Activated T-cell treated with anti-CD3 and anti-CD28 coated beads for 48 hours (primary cell): ENCODE measurements at places on chromosomes 4 and X.

DNA sequence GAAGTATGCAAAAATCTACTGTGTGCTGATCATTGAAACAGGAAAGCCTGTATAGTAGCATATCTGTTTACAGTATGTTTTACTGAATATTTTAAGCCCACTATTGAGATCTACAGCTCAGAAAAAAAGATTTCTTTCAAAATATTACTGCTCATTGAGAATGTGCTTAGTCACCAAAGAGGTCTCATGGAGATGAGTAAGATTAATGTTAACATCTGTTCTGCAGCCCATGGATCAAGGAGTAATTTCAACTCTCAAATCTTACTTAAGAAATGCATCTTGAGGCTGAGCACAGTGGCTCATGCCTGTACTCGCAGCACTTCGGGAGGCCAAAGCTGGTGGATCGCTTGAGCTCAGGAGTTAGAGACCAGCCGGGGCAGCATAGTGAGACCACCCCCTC is 3.3 kb downstream of the RNF4 start:
- no peak for DNase-seq

GRCh38 chr4:19171832-19172231 is 1079.9 kb upstream of the SLIT2 start:
- no peak for DNase-seq

DNA sequence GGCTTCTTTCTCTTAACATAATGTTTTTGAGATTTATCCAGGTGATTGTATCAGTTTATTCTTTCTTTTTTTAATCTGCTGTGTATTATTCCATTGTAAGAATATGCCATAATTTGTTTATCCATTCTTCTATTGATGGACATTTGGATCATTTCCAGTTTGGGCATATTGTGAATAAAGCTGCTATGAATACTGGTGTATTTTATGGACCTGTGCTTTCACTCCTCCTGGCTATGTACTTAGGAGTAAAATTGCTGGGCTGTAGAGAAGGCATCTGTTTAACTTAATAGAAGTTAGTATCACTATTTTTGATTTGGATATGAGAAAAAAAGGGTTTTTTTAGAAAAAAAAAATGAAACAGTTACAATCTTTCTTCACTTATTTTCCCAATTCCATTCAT is 50.0 kb upstream of the FAM9C start:
- no peak for DNase-seq

- DNase-seq, result no peak
These were observed 9.2 kb upstream of the HPGD start for GRCh38 chr4:174531486-174531885.

DNA sequence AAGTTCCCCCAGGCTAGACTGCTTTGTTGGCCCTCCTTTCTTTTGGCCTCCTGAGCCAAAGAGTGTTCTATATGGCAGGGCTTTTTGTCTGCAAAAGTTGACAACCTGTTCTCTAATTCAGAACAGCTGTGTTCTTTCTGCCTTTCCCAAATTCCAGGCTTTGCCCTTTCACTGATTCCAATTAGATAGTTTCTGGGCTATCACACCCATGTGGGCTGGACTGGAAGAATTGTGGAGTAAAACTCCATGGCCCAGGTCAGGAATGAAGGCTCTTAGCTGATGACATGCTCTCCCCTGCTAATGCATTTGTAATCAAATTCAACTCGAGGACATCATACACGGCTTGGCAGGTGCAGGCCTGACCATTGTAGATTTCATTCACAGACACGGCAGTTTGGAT is 19.4 kb downstream of the BMP3 start:
- no peak for DNase-seq

DNA sequence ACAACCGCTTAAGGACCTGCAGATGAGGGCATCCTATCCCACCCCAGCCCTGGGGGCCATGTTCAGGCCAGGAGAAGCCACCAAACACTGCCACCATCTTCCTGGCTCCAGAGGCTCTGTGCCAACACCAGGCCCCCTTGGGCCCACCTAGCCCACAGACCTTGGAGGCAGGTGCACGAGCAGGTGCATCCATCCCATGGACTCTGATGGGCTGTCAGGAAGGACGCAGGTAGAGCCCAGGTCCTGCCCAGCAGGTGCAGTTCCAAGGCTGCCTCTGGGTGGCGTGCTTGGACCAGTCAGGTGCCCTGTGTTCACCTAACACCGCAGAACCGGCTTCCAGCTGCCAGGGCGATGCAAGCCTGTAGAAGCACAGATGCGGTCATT is 22.8 kb upstream of the PDE6B start:
- peak; percentile 73 for DNase-seq

DNA sequence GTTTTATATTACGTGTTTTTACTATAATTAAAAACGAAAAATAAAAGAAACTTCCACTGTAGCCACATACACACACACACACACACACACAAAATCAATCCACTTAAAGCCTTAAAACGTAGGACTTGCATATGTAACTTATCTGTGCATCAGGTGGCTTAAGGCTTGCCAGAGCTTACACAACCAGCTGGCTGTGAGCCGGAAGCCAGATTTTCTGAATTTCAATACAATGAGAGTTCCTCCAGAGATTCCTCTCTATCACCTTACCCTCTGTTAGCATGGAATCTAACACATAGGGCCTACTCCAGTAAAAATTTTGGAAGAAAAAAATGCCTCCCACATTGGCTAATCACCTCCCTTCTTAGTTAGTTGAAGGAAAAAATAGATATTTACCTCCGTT is 27.9 kb upstream of the SLITRK4 start:
- no peak for DNase-seq

DNA sequence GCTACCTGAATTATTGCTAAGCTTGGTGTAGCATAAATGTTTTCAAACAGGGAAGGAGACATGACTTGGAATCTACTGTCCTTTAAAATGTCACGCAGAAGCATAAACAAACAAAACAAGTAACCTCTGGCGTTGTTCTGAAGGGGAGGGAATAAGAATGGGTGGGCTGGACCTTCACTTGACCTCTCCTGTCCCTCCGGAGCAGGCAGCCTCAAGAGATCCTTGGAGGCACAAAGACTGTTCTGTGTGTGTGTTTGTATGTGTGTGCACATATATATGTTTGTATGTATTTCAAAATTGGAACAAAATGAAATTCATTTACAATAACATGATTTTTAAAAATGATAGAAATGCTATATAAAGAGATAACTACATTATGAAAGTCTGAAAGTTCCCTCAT is 91.3 kb upstream of the DCLK2 start:
- DNase-seq, result no peak

DNA sequence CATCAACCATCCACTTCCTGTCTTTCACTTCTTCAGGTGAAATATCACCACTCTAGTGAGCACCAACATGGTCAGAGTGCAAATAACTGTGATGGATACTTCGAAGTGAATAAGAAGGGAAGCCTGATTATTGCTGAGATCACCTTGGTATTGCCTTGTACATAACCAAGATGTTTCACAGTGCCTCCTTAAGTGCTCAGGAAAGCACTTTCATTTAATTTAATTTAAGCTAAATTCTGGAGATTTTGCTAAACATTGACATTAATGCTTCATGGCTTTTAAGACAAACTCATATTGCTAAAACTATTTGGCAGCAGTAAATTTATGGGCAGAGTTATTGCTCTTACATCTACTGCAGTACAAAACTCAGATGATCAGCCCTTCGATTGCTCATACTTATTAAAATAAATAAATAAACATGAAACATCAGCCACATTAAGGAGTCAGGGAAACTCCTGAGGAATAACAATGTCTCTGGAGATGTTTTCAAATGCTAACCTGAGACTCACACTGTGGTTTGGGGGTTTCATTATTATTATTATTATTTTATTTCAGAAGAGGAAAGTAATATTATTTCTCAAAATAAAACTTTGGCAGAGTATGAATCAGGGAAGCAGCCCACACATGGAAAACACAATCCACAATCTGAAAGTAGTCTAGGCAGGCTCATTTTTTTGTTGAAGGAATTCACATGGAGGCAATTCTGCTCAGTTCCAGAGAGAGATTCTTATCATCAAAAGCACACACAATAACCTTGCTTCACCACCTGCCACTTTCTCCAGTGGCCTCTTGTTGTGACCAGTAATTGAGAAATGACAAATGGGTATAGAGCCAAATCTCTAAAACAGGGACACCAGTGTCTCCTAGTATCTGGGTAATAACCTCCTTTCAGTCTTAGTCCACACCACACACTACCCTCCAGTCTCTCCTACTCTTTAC is 344.2 kb downstream of the MAPK10 start:
- no peak for DNase-seq

- DNase-seq, result no peak
These were observed 673.6 kb upstream of the TENM3 start for GRCh38 chr4:181569553-181569952.

GRCh38 chr4:17068891-17069290 is 170.4 kb upstream of the LDB2 start:
- DNase-seq, result no peak

GRCh38 chr4:148782284-148782683 is 340.1 kb upstream of the NR3C2 start:
- DNase-seq, result no peak

GRCh38 chrX:152641256-152641875 is 3.7 kb downstream of the GABRQ start:
- DNase-seq, result no peak

DNA sequence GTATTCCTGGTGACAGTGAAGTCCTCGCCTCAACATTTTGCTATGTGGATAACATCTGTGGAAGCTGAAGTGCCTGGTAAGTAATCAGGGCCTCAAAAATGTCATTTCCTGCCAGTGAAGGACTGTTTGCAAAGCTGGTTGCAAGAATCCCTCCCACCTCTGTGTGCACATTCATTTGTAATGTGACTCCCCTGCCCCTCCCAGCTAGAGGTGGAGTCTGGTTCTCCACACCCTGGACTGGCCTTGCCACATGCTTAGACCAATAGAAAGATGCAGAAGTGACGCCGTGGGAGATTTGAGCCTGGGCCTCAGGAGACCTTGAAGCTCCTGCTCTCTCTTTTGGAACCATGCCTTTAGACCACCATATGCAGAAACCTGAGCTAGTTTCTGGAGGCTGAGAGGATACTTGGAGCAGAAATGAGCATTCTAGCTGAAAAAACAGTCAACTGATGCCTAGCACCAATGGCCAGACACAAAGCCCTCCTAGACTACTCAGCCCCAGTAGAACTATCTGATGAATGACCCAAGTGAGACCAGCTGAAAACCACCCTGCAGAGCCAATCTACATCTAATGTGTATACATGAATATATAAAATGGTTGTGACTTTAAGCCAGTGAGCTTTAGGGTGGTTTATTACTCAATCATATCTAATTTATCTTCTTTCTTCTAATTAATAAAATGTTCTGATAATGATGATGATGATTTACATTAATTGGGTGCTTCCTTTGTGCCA is 47.8 kb upstream of the CRMP1 start:
- no peak for DNase-seq

- DNase-seq, result no peak
These were observed 436.0 kb upstream of the INTU start for GRCh38 chr4:127196655-127197352.

DNA sequence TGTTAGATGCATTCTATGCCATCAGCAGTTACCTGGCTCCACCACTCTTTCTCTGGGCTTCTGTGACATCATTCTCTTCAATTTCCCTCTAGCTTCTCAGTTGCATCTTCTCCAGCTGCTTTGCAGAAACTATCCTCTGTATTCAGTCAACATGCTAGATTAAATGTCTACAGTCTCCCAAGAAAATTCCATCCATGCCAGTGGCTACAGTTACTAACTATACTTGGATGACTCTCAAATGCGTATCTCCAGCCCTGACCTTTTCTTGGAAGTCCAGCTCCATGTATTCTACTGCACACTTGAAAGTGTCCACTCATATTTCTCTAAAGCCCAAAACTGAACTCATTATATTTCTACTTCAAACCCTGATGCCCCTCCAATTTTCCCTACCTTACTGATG is 232.3 kb upstream of the TENM3 start:
- DNase-seq, result no peak

DNA sequence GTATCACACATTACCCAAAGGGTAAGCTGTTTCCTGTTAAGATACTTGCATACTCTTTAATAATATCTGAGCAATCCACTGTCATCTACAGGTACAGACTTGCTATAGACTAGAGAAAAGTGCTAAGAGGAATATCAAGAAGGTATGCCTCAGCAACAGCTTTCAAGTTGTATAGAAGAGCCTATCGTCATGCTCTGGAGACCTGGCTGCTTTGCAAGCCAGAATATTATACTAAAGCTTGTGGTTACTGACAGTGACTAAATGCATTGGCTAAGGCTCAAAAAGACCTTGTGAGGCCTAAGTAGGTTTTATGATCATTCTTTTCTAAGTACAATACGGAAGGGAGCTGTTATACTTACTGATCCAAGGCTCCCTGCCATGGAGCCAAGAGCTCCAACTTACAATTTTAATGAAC is 11.3 kb downstream of the LAMP2 start:
- DNase-seq, result no peak

- no peak for DNase-seq
These were observed 30.9 kb downstream of the RAB33B start for GRCh38 chr4:139484783-139485311.

DNA sequence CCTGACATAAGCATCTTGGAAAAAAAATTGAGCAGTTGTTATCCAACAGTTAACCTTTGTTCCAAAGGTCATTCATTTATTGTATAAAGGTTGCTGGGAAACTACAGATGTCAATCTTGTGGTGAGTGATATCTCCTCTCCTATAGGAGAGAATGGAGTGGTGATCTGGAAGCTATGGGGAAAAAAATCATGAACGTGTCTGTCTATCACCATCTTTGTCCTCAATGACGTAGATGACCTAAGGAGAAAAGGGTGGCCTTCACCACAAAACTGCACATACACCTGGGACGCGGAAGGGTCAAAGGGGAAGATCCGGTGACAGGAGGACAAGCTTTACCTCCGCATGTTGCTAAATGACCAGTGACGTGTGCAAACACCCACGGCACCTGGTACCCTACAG is 27.3 kb downstream of the ASB5 start:
- no peak for DNase-seq

GRCh38 chr4:124745985-124746801 is 33.7 kb upstream of the ANKRD50 start:
- DNase-seq, result no peak

GRCh38 chr4:126986828-126987227 is 645.9 kb upstream of the INTU start:
- DNase-seq, result no peak

DNA sequence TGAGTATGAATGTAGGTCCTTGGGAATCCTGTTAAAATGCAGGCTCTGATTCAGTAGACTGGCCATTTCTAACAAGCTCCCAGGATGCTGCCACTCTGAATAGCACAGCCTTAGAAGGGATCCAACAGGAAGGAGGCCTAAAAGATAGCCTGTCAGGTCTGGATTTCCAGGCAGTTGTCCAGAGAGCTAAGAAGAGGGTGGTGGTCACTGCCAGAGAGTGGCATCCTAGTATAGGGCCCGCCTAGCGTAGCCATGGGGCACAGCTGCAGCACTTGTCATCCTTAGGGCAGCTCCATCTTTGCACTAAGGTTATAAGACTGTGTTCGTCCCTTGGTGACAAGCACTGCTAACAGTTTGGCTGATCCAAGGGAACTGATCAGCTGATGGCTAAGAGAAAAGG is 20.5 kb upstream of the NUP54 start:
- no peak for DNase-seq

DNA sequence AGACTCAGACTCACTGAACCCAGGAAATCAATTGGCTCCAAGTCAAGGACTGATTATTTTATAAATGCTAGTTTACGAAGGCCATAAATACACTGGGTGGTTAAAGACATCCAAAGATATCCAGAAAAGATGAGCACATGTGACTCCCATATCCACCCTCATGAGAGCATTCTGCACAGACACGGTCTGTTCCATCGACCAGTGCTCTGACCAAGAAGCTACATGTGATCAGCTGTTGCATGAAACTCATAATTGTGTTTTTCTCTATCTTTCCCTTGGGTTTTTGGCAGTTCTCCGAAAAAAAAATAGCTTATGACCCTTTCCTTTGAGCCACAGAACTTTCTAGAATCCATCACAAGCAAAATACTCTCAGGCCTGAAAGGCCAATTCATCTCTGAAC is 2.7 kb upstream of the PIR start:
- no peak for DNase-seq
